ENCODE measurements at places on chromosomes 3 and 15. TPM values are rescaled to one million over a fixed set of nuclear protein-coding genes. Genes with fewer than 3 reads are reported as not detected.

Gene ITIH1
- not detected for total RNA-seq

DNA sequence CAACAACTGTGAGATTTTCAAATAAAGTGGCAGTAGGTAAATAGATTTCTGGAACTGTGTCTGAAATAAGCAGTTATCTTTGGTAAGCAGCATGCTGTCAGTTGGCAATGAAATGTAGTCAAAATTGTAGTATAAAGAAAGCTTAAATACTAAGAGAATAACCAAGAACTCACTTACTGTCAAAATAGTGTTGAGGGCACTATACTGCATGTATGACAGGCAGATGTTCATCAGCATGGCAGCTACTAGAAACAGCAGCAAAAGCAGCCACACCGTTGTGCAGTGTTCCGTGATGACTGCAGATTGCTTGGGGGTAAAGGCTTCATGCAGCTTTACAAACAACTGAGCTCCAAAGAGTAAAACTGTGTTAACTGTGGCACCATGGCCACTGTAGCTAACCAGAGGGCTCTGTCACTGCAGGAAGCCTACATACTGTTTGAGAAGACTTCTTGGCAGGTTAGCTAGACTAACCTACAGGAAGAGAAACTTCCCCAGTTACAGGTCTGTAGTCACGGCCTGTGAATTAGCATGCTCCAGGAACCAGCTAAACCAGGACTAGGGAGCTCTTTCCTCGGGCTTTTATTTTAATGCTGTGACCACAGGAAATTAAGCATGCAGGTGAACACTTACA is 459.7 kb downstream of the TBL1XR1 start:
- no peaks in the 10 kb centered on the region for H3K4me1 ChIP-seq
- DNase-seq = no peak
- H3K36me3 ChIP-seq = no peaks in the 10 kb centered on the region
- H3K4me3 ChIP-seq = no peak overlapping the region
- H3K27me3 ChIP-seq = no peaks in the 10 kb centered on the region

Gene GALNT15
- total RNA-seq = not detected

Gene XIRP1
- total RNA-seq = 4.1 TPM

Gene SLC12A1
- total RNA-seq = not detected

DNA sequence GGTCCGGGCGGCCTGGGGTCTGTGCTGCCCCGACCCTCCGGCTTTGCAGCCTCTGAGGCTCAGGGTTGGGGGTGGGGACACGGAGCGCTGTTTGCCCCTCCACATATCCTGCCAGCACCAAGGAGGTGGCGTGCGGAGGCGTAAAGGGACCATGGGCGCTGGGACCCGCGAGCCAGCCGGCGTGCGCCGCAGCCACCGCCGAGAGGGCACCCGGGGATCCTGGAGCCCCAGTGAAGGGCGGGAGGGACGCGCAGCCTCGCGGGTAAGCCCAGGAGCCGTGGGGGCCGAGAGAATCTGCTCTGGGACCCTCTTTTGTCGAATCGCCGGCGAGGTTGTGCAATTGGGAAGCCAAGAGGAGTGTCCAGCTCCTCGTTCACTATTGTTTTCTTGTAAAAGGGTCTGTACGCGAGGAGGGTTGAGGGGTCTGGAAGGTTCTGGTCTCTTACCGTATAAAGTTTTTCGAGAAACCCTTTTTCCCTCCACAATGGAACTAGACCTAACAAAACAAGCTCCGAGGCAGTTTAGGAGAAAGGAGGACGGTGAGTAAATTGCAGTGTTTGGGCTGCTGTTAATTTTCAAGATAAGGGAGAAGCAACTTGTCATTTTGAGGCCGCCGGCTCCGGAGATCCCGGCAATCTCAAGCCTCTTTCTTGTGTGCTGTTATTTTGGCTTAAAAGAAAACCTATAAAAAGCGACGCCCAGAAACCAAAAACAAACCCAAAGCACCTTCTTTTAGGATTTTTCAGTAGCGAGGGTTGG is 29.9 kb upstream of the ST3GAL6 start:
- H3K27me3 ChIP-seq = peaks cover 21% of the 10 kb centered on the region
- no peak overlapping the region for H3K27ac ChIP-seq
- DNase-seq = no peak
- no peaks in the 10 kb centered on the region for H3K36me3 ChIP-seq
- H3K4me1 ChIP-seq = peaks cover 12% of the 10 kb centered on the region
- H3K4me3 ChIP-seq = no peak overlapping the region

DNA sequence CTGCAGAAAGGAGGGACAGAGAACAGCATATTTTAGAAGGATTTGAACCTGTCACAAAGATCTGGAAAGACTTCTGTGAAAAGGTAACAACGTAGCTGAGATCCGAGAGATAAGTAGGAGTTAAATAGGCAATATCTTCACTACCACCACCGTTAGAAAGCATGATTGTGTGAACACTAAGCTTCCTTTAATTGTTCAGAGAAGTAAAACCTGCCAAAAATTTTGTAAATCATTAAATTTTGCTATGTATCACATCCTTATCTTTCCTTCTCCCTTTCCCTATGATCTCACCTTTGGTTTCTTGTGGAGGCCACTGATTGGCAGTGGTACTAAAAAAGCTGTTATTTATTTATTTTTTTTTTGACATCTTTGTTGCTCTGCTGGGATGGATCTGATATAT is 346.9 kb downstream of the NLGN1 start:
- no peaks in the 10 kb centered on the region for H3K4me1 ChIP-seq
- no peak for DNase-seq
- H3K4me3 ChIP-seq = no peak overlapping the region
- H3K36me3 ChIP-seq = no peaks in the 10 kb centered on the region
- no peak overlapping the region for H3K27ac ChIP-seq
- H3K27me3 ChIP-seq = no peaks in the 10 kb centered on the region
